ENCODE measurements at places on chromosomes 13 and 19. TPM values are rescaled to one million over a fixed set of nuclear protein-coding genes. Genes with fewer than 3 reads are reported as not detected.
A peak's percentile ranks its signal among the peaks of the same experiment; 100 is the strongest.

GRCh38 chr13:91228940-91229339 is 118.5 kb upstream of the MIR17HG start:
- no peak for DNase-seq

Gene IZUMO1
- polyA plus RNA-seq, result not detected

DNA sequence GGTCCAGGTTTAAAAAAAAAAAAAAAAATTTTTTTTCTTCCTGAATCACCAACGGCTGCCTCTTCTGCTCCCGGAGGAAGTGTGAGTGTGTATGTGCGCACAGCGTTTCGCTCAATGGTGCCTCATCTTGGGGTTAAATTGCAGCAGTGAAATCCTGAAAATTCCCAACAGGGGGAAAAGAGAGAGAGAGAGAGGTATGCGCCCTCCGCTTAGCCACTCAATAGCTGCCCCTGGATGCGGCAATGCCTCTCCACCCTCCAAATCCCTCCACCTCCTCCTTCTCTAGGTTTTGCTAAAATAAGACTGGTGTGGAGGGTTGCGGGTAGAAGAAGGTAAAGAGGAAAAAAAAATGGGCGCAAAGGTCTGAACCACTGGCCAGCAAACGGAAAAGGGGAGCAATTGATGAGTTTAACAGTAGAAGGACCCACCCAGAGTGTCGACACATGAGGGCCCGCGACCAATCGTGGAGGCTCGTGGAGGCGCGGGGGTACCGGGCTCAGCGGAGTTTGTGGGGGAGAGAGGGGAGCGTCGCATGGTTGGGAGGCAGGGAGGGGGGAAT is 853 bp upstream of the CACNA1A start:
- no peak for DNase-seq

- no peak for DNase-seq
These were observed 11.4 kb upstream of the SEMA6B start for GRCh38 chr19:4570916-4571304.

DNA sequence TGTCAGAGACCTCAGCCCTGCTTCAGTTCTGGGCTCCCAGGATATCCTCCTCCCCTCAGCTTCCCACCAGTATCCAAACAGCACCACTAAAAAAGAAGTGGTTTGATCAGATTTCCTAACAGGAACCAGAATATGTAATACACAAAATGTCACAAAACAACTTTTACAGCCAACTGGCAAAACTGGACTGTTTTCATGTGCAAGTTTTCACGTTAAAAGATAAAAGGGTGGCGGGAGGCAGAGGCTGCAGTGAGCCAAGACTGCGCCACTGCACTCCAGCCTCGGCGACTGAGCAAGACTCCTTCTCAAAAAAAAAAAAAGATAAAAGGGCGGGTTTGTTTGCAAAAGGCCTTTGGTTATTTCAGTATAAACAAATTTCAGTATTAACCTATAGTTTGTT is 13.1 kb downstream of the PCID2 start:
- no peak for DNase-seq

- DNase-seq, result no peak
These were observed 35.8 kb upstream of the OLFM2 start for GRCh38 chr19:9972103-9972502.

Gene EPSTI1
- 0.07 TPM for polyA plus RNA-seq

DNA sequence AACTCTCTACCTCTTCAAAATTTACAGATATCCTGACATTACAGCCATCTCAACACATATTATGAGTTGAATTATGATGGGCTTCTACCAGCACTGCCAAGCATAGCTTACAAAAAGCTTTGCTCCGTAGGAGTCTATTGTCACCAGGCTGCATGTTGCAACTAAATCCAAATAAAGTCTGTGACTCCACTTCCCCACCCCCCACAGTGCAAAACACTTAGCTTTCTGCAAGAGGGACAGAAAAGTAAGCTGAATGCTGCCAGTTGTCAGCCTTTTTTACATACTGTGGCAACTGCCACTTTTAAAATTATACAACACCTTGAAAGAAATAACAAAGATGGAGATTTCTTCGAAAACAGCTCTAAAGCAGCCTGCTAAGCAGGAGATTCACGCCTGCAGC is 189.1 kb downstream of the FGF14 start:
- DNase-seq, result no peak

- DNase-seq, result no peak
These were observed 1369.8 kb downstream of the PCDH9 start for GRCh38 chr13:65860306-65860705.

GRCh38 chr13:44470638-44471562 is 97.3 kb downstream of the SERP2 start:
- DNase-seq, result no peak

- no peak for DNase-seq
These were observed 476.5 kb downstream of the MYO16 start for GRCh38 chr13:109105899-109106298.

DNA sequence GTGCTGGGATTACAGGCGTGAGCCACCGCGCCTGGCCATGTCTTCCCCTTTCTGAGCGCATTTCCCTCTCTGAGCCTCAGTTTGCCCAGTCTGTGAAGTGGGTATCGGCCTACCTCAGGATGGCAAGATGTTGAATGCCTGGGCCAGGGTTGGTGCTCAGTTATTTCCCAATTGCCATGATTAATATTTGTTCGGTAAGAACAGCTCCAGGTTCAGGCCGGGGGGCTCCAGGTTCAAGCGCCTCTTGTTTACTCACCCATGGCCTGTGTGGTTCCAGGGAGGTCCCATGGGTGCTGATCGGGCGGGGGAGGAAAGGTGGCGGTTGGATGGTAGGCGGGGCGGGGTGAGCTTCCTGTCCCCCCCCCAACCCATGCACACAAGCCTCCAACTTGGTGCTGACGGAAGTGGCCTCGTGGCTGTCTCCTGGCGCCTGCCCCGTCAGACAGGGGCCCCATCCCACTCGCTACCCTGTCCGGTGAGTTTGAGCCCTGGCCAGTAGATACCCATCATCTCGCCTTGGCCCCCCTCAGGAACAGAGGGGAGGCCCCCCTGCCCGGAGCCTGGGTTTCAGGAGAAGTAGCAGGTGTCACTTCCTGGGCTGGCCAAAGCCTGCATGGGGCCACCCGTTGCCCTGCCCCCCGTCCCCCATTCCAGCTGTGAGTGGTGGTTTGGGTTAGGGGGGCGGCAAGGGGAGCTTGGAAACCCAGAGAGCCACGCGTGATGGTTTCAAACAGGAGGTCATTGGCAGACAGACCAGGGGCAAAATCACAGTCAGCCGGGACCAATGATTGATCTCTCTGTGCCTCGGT is at the start of gene FCHO1:
Gene FCHO1, plus strand, starts transcription at position 375 of the 809 bp plus-strand sequence. CDS start 3,688 bp downstream, outside the sequence.
- DNase-seq, result no peak

Gene FBL
- polyA plus RNA-seq, result 1,141 TPM

Gene CPB2
- not detected for polyA plus RNA-seq

DNA sequence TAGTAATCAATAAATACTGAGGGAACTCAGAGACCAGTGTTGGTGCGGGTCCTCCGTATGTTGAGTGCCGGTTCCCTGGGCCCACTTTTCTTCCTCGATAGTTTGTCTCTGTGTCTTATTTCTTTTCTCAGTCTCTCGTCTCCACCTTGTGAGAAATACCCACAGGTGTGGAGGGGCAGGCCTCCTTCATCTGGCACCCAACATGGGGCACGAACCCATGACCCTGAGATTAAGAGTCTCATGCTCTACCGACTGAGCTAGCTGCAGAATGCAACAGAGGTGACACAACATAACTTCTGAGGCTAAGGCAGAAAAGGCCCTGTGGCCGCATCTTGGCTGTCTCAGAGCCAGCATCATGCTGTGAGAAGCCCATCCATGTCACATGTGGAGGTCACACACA is 5.3 kb upstream of the ZNF613 start:
- DNase-seq, result no peak

- no peak for DNase-seq
These were observed 173.0 kb upstream of the UFM1 start for GRCh38 chr13:38176664-38177063.

DNA sequence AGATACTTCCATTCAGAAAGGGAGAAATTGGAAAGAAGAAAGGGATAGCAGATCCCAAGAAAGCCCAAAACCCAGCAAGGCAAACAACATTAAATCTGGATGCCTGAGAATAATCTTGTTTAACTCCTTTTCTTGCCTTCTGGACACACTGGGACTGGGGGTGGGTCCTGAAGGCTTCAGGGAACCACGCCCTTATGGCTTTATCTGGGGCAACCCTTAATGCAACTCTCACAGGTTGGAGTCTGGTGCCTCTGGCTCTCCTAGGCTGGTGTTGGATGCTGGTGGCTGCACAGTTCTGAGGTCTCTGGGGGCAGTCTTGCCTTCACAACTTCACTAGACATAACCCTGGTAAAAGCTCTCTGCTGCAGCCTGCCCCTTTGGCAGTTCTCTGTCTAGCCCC is 27.9 kb downstream of the PAN3 start:
- no peak for DNase-seq

DNA sequence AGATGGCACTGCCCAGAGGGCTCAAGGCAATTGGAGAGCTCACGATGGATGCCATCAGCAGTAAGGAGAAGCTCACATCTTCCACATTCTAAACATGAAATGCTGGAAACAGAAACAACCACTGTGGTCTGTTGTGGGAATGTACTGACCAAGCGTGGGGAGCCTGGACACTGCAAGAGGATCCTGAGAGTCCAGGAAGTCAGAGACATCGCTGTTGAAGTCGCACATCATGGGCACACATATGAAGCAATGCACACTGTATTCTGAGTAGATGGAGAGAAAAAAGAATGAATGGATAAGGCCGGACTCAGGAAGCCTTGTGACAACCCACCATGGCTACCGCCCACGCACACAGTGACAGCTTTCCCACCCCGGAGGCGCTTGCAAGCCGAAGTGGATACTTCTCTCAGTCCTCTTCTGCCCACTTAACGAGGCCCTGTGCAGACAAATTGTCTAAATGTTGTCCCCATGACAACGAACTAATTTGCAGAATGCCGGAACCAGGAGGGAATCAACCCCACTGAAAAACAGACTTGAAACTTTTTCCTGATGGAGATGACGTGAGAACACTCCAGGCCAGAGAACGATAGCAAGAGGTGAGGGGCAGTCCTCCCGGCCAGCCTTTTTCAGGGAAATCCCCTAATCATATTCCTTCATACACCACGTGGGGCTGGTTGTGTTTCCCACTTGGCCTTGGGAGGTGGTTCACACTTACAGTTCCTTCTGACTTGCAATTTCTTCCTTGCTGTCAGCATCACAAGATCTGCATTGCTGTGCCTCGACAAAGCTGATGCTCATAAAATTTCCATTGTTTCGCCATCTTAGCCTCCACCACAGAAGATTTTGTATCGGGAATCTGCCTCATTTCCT is 109.6 kb upstream of the SERP2 start:
- no peak for DNase-seq

Gene OR7D2
- not detected for polyA plus RNA-seq

Gene KLF1
- polyA plus RNA-seq, result not detected

GRCh38 chr13:30105381-30105780 is 202.0 kb downstream of the KATNAL1 start:
- DNase-seq, result no peak

DNA sequence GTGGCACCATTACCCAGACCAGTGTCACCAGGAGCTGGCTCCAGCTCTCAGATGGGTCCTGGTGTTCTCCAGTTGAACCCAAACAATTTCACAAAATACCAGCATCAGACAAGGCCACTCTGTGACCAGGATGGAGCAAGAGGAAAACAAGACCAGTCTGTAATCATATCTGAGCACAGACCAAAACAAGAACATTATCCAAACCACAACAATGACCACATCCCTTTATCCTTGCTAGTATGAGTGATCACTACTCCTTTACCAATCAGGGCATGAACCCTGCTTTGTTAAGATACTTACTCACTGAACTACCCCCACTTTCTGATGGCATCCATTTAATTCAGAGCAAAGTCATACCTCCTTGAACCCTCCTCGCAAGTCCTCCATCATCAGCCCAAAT is 145.9 kb downstream of the NUFIP1 start:
- no peak for DNase-seq

- no peak for DNase-seq
These were observed 364.2 kb downstream of the IRS2 start for GRCh38 chr13:109422161-109422560.

Gene ZNF708
- polyA plus RNA-seq, result 1.8 TPM

- DNase-seq, result no peak
These were observed 17.1 kb downstream of the LRRC4B start for GRCh38 chr19:50551034-50551714.

- peak; percentile 0 for DNase-seq
These were observed 651.2 kb downstream of the SLITRK6 start for GRCh38 chr13:85148009-85148408.

Gene CEACAM3
- polyA plus RNA-seq, result not detected

Gene SPIB
- 0.03 TPM for polyA plus RNA-seq

Gene ELSPBP1
- not detected for polyA plus RNA-seq

Gene ZNF761
- 6.6 TPM for polyA plus RNA-seq

Gene CNN1
- 1.0 TPM for polyA plus RNA-seq

- DNase-seq, result no peak
These were observed 1.6 kb downstream of the LINGO3 start for GRCh38 chr19:2306281-2306806.

GRCh38 chr19:40193587-40193849 is 2.3 kb downstream of the MAP3K10 start:
- no peak for DNase-seq

Gene MEF2B
- polyA plus RNA-seq, result 0.31 TPM

DNA sequence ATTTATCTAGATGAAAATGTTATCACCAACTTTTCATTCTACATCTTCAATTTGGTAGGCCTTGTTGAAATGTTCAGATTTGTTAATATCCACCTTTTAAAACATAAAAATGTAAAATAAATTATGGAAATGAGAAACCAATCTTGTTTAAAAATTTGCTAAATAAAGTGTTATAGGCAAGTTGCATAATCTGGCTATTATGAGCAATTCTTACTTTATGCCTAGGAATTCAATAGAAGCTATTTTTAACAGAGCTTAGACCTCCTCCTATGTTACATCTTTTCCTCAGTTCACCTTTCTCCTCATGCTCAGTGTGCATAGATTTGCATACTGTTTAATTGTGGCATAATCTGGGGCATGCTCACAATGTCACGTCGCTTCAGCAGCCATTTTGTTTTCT is 87.9 kb upstream of the POSTN start:
- DNase-seq, result no peak

DNA sequence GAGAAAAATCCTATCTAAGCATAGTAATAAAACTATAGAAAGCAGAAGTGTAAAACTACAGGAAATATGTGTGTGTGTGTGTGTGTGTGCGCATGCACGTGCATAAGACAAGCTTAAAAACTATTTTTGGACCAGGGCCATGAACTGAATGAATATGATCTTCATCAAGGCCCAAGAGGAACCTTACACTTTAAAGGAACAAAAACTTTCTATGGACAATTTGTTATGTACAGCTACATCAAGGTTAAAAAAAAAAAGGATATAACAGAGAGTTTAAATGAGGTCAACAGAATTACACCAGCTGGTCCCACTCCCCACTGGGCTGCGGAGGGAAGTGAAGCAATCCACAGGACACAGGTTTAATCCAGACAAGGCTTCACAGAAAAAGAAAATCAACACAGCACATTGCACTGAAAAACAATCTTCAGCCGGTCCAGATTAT is 151.1 kb downstream of the LHFPL6 start:
- no peak for DNase-seq

- DNase-seq, result no peak
These were observed 119.7 kb downstream of the FRY start for GRCh38 chr13:32151240-32151639.

GRCh38 chr19:28641395-28641794 is 571.6 kb downstream of the UQCRFS1 start:
- no peak for DNase-seq

GRCh38 chr19:46426035-46426505 is 2.7 kb downstream of the PNMA8C start:
- peak; percentile 70 for DNase-seq

- DNase-seq, result no peak
These were observed 5.1 kb downstream of the NOTCH3 start for GRCh38 chr19:15195371-15196334.

Data from A549 (cell line).